ENCODE measurements at places on chromosomes 2 and 18. TPM values are rescaled to one million over a fixed set of nuclear protein-coding genes. Genes with fewer than 3 reads are reported as not detected.

GRCh38 chr2:171626949-171627348 lies 60.3 kb upstream of the DYNC1I2 start:
- no peak for DNase-seq
- no peaks in the 10 kb centered on the region for H3K4me1 ChIP-seq
- H3K27ac ChIP-seq = no peak overlapping the region
- no peak overlapping the region for H3K4me3 ChIP-seq
- H3K36me3 ChIP-seq = no peaks in the 10 kb centered on the region

Gene IL1R2
- total RNA-seq = 1.9 TPM

Gene CRYGD
- total RNA-seq = not detected

Gene NEB
- total RNA-seq = 1.7 TPM

Gene C2orf80
- total RNA-seq = not detected

Gene DPP4
- 57.3 TPM for total RNA-seq
